ENCODE measurements at places on chromosomes 4 and X. TPM values are rescaled to one million over a fixed set of nuclear protein-coding genes. Genes with fewer than 3 reads are reported as not detected.

MAGEB17 gene
- total RNA-seq: 1.4 TPM

- no peak for ATAC-seq
These were observed 1.2 kb downstream of the PRPS1 start for GRCh38 chrX:107629540-107629909.

DNA sequence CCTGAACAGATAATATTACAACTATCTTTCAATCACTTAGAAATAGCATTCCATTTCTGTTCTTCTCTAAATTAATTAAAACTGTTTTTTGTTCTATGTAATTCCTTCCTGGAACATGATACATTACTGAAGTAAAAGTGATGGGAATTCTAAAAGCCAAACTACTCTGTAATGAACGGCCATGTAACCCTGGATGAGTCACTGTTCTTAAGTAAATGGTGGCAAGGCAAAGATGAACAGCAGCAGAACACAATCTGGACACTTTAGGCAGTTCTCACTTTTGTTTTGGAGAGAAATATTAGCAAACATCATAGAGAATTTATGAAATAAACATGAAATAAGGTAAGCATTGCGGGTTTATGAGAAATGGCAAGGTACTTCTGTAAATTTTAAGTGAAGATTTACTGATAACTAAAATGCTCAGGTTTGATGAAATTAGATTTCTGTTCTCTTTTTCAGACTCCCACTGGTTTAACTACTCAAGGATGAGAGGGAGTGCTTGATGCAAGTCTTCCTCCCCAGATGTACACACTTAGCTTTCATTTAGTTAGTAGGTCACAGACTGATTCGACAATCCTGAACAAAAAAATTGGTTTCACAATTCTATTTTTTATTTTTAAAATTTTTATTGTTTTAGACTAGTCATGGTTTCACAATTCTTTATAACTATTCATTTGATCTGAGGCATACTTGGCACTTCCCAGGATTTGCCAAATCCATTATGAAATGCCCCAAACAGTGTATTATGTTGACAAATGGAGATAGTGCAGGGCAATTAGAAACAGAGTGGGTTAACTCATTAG, 964 bp upstream of the GPR82 start:
- no peak for ATAC-seq

DNA sequence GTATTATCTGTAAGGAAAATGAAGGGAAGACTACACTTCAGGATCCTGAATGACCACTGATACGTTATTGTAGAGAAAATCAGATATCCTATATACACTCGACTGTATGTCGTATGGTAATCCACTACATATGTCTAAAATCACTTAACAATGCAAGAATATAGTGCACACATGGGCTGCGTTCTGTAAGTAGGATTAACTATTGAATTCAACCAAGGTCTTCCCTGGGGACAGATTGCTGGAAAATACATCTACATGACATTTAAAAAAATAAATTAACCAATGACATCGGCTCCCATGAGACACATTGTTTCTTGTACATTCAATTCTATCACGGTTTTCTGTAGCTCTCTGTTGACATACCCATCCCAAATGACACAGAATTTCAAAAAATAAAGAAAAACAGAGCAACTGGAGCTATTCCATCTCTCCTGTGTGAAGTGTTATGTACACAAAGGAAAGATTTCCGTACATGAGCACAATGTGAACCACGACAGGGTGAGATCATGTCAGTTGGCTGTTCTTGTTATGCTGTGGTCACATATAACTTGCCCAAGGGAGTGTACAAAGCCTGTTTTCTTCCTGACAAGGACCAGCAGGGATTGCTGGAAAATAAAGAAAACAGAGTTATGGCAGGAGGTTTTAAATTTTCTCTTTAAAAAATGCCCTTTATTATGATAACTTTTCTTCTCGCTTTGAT, 6.1 kb downstream of the ENOX2 start:
- ATAC-seq: no peak

- no peak for ATAC-seq
These were observed 349.9 kb downstream of the FBXW7 start for GRCh38 chr4:152185786-152186550.

DNA sequence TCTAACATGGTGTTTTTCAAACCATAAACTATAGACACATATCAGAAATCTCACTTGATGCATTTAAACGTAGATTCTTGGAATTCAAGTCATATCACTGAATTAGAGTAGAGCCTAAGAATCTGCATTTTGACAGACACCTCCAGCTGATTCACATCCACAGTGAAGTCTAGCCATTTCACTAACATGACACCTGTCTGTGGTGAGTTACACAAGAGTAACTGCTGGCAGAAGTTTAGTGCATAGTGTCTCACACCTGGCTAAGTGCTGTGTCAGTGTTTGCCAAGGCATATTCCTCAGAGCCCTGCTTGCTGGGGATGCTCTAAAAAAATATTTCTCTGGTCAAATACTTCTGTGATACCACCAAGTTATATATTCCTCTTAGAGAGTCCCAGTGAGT, 237.5 kb upstream of the DIAPH2 start:
- no peak for ATAC-seq

FHIP1A gene
- 3.3 TPM for total RNA-seq

SMIM10L2A gene
- 1.5 TPM for total RNA-seq

DNA sequence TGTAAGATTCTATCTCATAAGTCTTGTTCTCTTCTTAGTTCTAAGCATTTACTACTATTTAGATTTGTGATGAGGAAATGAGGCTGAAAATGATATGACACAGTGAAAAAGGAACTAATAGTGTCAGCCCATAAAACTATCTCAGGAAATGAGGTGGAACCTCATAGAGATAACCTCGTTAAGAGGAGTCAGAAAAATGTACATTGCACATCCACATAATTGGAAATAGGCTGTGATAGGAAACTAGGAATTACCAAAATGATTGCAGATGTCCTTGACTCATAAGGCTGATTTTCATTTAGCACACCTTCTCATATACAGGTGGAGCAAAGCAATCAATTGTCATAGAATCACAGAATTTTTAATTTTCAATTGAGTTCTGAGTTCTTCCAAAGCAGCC, 26.8 kb downstream of the ANXA10 start:
- no peak for ATAC-seq

- ATAC-seq: no peak
These were observed 6.3 kb upstream of the SORCS2 start for GRCh38 chr4:7186031-7186430.

Data from gastroesophageal sphincter (tissue), 4 donors.